DMS 273 treated with DMSO at 0.1 percent for 48 hours (cell line): ENCODE measurements at places on chromosomes 3 and 15.
A peak's percentile ranks its signal among the peaks of the same experiment; 100 is the strongest.

- DNase-seq, result no peak
Measured at GRCh38 chr3:147462856-147463255, 53.7 kb downstream of the ZIC1 start.

GRCh38 chr3:80395023-80395422, 627.2 kb upstream of the ROBO1 start:
- DNase-seq, result no peak

DNA sequence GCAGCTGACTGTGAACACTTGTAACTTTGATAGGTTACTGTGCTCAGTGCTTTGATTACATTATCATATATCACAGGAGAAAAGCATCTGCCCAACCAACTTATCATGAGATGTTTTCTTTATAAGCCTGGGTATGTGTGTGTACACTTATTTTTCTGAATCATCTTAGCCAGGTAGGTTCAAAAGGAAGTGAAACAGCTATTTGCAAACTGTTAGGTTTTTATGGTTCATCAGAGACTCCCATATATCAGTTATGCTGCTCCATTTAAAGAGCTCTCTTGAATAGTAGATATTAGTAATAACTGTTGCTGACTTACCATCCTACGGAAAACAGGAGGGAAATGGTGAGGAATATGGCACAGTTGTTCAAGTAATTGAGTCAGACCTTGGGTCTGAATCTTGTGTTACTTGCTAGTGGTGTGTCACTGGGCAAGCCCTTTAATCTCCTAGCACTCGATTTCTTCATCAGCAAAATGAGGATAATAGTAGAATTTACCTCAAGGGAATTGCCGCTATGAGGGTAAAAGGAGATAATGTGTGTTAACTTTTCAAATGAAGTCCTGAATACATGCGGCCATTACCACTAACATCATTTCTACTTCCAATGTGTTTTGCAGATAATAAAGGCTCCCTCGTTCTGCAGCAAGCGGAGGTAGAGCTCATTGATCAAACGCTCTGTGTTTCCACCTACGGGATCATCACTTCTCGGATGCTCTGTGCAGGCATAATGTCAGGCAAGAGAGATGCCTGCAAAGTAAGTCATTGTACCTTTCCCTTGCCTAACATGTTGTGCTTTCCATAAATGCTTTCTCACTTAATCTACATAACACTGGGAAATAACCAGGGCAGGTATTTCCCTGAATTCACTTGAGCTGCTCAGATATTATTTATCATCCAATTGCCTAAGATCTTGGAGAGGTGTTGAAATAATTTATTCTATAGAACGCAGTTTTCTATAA, 7.8 kb upstream of the C3orf52 start:
- DNase-seq, result no peak

GRCh38 chr15:74409225-74409624, 24.5 kb downstream of the SEMA7A start:
- DNase-seq, result no peak

GRCh38 chr15:38991126-38991525, 426.5 kb upstream of the RASGRP1 start:
- no peak for DNase-seq

- DNase-seq, result no peak
Measured at GRCh38 chr3:127675651-127676391, 3.1 kb downstream of the ABTB1 start.

DNA sequence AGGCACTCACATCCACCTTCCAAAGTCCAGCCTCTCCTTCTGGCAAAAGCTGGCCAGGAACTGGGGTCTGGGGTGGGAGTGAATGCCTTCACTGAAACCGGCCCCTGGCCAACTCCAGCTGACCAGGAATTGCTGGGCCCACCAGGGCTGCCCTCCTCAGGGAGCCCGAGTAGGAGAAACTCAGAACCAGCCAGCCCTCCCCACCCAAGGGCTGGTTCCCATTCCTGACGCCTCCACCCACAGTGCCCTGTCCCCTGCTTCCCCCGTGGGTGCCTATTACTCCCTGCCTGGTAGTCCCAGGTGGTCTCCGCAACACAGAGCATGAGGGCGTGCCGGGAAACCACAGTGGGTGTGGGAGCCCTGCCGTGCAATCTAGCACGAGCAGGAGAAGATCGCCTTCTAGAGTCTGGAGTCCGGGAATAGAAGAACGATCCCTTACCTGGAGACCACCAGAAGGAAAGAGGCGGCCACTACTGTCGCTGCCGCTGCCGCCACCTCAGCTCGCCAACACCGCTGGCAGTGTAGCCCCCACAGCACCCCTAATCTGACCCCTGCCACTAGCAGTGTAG, 178.8 kb downstream of the POTEB3 start:
- DNase-seq, result no peak

GRCh38 chr3:54434756-54435155, 312.4 kb downstream of the CACNA2D3 start:
- DNase-seq, result no peak

DNA sequence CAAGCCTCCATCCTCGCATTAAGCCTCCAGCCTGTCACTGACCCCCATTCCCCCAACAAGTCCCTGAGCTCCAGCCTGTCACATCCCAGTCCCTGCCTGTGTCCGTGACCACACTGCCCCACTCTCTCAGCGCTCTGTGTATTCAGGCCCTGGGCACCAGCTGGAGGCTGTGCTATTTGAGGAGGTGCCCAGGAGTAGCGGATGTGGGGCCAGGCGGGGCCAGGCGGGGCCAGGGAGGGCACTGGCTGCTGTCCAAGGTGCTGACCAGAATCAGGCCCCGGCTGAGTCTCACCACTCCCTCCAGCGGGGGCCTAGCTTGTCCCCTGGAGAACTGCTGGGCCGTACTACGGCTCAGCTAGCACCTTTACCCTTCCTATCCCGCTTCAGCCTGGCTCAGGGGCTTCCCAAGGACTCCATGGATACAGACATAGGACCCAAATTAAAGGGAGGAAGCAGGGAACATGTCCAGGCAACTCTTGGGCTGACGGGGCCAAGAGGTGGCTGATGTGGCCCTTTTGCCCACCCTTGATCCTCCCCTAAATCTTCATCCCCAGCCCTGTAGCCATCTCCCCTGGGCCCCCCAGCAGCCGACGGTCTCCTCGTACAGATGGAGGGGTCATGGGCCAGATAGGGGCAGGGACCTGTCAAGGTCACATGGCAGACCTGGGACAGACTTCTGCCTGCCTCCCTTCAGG, 1.1 kb downstream of the HHATL start:
- DNase-seq, result no peak

DNA sequence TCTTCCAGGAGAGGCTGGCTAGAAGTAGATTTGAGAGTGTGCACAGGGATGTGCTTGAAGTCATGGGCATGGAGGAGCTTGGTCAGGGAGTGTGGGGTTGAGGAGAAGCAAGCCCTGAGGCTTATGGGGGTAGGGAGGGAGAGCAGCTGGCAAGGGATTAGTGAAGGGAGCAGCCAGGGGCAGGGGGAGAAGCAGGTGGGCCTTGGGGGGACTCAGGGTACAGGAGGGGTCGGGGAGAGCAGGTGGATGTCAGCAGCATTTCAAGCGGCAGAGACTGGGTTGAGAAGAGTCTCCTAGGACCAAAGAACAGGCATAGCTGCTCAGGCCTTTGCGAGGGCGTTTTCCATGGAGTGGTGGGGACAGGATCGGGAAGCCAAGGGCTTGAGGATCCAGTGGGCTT, 3.4 kb upstream of the LMAN1L start:
- DNase-seq, result no peak

- no peak for DNase-seq
Measured at GRCh38 chr3:169090559-169090958, 573.0 kb downstream of the MECOM start.

GRCh38 chr15:68593828-68594532, 15.2 kb downstream of the CORO2B start:
- no peak for DNase-seq

GRCh38 chr15:29925227-29926082, 103.2 kb upstream of the TJP1 start:
- DNase-seq, result peak; percentile 6

DNA sequence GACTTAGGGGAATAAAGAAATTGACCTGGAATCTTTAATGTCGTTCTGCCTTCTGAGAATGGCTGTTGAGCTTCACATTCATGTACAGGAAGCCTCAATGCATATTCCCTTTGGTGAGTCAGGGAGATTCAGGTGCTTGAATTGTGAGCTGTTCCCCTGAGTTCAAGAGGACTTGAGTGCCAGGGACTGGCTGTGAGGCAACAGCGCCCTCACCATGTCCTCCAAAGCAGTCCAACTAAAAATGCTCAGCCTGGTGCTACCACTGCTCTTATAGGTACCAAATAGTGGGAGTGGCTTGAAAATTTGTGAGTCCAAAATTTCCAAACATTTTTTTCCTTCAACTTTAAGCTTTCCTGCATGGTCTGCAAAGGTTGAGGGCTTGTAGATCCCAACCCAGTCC, 54.1 kb downstream of the LEO1 start:
- DNase-seq, result peak; percentile 6

DNA sequence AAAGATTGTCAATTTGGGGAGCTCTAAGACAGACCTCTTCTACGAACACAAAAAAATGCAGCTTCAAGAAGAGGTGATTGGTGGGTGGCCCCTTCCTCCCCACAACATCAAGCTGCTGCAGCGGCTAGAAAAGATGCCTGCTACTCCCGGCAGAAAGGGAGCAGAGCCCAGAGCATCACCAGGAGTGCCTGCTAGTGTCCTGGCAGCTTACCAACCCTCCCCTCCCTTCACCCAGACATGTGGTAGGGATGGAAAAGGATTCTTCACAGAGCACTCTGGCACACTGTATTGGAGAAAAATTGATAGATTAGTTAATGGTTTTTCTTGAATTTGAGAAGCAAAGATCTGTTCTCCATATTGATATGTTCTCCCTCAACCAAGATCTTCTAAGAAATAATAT, 10.8 kb downstream of the IP6K1 start:
- DNase-seq, result peak; percentile 3

DNA sequence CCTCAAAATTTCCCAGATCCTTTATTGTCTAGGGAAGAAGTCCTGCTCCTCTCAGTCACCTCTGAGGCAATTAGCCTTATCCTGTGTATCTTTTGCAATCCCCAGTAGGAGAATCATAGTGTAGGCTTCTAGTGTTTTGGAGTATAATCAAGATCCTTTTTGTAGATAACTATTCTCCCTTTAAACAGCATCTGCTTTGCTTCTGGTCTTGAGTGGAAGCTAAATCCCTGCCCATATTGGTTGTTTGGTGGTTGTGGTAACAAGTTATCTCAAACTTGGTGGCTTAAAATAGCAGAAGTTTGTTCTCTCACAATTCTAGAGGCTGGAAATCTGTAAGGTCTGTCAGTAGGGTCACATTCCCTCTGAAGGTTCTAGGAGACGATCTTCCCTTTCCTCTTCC, 217.5 kb upstream of the RASGRP1 start:
- DNase-seq, result no peak

DNA sequence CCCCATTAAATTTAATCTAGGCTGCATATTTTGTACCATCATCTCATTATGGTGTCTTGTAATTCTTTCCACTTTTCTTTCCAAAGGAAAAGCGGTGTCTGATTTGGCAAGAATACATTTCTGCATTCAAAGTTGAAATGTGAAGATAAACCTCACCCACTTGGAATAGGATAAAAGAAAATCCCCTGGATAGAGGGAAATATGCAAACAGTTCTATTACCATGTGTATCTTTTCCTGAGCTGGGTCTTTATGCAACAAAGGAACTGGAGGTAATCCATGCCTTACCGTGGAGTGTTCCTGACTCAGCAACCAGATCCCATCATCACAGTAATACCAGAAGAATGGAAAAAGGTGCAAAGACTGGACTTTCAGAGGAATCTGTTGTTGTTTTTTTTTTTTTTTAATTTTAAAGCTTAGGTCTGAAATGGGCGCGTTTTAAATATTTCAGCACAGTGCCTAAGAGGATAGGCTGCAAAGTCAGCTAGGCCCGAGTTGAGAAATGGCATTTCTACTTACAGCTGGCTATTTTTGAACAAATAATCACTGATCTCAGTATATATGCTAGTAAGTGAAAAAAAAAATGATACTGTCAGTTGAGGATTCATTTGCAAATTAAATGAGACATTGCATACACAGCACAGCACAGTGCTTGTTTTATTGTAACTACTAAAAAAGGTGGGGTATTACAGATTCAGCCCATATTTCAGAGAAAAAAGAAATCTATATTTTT, 55.5 kb upstream of the ADAMTS9 start:
- DNase-seq, result no peak

DNA sequence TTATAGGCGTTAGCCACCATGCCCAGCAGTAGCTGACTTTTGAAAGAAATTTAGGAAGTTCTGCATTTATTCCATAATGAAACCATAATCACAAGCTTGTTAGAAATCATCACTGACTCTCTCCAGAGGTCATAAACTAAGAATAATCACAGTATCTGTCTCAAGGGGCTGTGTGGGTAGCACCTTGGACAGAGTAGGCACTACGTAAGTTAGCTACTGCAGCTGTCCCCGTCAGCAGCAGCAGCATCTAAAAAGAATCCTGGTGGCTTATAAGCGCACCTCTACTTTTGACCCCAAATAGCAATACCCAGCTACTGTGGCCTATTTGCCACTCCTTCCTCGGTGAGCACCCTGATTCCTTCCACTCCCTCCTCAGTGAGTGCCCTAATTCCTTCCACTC, 57.8 kb upstream of the RPL35A start:
- no peak for DNase-seq

DNA sequence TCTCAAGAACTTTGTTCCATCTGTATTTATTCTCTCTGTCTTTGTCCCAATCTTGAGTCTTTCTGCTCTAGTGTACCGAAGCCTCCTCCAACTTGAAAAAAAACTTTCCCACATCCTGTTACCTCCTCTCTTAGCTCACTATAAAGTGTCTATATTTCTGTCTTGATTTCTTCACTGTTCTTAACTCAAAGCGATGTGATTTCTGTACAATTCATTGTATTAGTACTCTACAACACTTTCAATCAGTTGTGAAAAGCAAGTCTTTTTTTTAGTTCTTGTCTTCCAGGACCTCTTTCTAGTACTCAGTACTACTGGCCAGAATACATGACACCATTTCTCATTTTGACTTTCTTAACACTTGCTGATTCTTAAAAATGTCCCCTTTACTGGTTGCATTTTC, 353.5 kb upstream of the SATB1 start:
- DNase-seq, result no peak

DNA sequence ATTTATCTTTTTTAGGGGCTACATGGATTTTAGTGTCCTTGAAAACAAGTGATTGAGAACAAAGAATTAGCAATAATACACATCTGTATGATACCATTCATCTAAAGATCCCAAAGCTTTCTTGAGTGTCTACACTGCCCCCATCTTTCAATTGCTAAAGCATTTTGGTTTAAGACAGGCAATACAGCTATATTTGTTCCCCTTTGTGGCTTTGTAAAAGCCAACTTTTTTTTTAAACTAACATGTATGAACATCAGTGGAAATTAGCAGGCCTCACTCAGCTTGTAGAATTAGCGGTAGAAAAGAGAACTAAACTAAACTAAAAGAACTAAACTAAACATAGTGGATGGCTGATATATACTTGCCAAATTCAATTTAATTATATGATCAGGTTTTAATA, 449.6 kb downstream of the MECOM start:
- DNase-seq, result no peak

GRCh38 chr3:173502983-173503568, 105.5 kb downstream of the NLGN1 start:
- peak; percentile 58 for DNase-seq
